Cardiac atrium fibroblast (primary cell): ENCODE measurements at places on chromosomes 6 and 20. TPM values are rescaled to one million over a fixed set of nuclear protein-coding genes. Genes with fewer than 3 reads are reported as not detected.

The TBP gene
- total RNA-seq, result 9.2 and 12.6 TPM in 2 replicates

The RRAGD gene
- total RNA-seq, result 0.49 TPM in 1 of 2 replicates, not detected in the other

The ARHGAP40 gene
- total RNA-seq, result not detected in 2 replicates

The ZC2HC1B gene
- total RNA-seq, result not detected in 2 replicates

The BRD2 gene
- 93.7 and 100 TPM in 2 replicates for total RNA-seq

The STX11 gene
- 2.4 and 2.7 TPM in 2 replicates for total RNA-seq

The PSORS1C2 gene
- total RNA-seq, result not detected in 2 replicates

The UBD gene
- not detected in 2 replicates for total RNA-seq

The TMEM74B gene
- 1.1 and 1.5 TPM in 2 replicates for total RNA-seq

The TCF21 gene
- total RNA-seq, result 53.0 and 55.2 TPM in 2 replicates

The UTRN gene
- 62.6 and 88.5 TPM in 2 replicates for total RNA-seq

The MOG gene
- total RNA-seq, result not detected in 2 replicates

The POPDC3 gene
- 6.0 TPM in 1 of 2 replicates, not detected in the other for total RNA-seq

The MAP7 gene
- total RNA-seq, result 0.32 and 0.90 TPM in 2 replicates
